ENCODE measurements at places on chromosomes 1 and 21. TPM values are rescaled to one million over a fixed set of nuclear protein-coding genes. Genes with fewer than 3 reads are reported as not detected.

The CFH gene
- total RNA-seq: 2.8 TPM

The CAMTA1 gene
- 40.7 TPM for total RNA-seq

The TMEM50A gene
- 145 TPM for total RNA-seq

The IL23R gene
- 0.23 TPM for total RNA-seq

The PTPN7 gene
- 303 TPM for total RNA-seq

The MYOG gene
- not detected for total RNA-seq

The IGSF3 gene
- 0.68 TPM for total RNA-seq

The AADACL3 gene
- total RNA-seq: not detected

The RAB29 gene
- 42.1 TPM for total RNA-seq

The KRTAP19-1 gene
- not detected for total RNA-seq

The FNDC7 gene
- not detected for total RNA-seq

The LRRC71 gene
- total RNA-seq: not detected

The FOXJ3 gene
- 51.7 TPM for total RNA-seq

The BTBD19 gene
- 9.7 TPM for total RNA-seq

The ELF3 gene
- 0.55 TPM for total RNA-seq

The RPE65 gene
- total RNA-seq: not detected

The FAM78B gene
- 0.64 TPM for total RNA-seq

The CCDC181 gene
- 0.16 TPM for total RNA-seq

The MR1 gene
- 29.8 TPM for total RNA-seq

The KTI12 gene
- 16.0 TPM for total RNA-seq

The ELAPOR1 gene
- total RNA-seq: 5.9 TPM

The PLPPR5 gene
- not detected for total RNA-seq

The GUK1 gene
- 247 TPM for total RNA-seq

The RHOU gene
- 1.8 TPM for total RNA-seq

The GBP6 gene
- total RNA-seq: 0.36 TPM

The TNNI3K gene
- total RNA-seq: not detected

The ZNF697 gene
- 2.7 TPM for total RNA-seq

The RGS13 gene
- not detected for total RNA-seq

The CFHR3 gene
- total RNA-seq: not detected

The PTPRU gene
- 0.16 TPM for total RNA-seq

The NCF2 gene
- 22.9 TPM for total RNA-seq

The KLF17 gene
- not detected for total RNA-seq

The COL16A1 gene
- total RNA-seq: not detected

The RBM34 gene
- 102 TPM for total RNA-seq

The GSTM1 gene
- 97.0 TPM for total RNA-seq

The CAPN8 gene
- total RNA-seq: not detected

The RHCE gene
- 0.41 TPM for total RNA-seq

The DDR2 gene
- 0.16 TPM for total RNA-seq

The FCRL1 gene
- 0.09 TPM for total RNA-seq

The MPZ gene
- 2.7 TPM for total RNA-seq
